ENCODE measurements at places on chromosomes 2 and 18.

DNA sequence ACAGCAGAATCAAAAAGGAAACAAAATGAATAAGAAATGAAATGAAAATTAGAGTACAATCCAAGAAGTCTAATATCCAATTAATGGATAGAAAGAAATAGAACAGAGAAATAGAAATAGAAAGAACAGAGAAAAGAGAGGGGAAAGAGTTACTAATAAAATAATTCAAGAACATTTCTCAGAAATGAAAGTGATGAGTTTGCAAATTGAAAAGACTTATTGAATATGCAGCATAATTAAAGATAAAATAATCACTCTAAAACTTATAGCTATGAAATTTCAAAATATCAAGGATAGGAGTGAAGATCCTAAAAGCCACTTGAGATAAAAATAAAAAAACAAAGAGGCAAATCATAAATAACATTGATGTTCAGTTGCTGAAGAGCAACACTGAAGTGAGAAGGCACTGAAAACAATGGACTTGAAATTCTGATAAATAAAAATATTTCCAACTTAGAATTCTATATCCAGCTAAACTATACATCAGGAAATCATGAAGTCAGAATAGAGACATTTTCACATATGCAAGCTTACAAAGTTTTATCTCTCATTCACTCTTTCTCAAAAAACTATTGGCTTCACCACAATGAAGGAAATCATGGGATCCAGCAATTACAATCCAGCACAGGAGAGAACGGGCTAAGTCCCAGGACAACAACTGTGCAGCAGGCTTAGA lies 155.9 kb upstream of the SPATS2L start:
- DNase-seq, result no peak

DNA sequence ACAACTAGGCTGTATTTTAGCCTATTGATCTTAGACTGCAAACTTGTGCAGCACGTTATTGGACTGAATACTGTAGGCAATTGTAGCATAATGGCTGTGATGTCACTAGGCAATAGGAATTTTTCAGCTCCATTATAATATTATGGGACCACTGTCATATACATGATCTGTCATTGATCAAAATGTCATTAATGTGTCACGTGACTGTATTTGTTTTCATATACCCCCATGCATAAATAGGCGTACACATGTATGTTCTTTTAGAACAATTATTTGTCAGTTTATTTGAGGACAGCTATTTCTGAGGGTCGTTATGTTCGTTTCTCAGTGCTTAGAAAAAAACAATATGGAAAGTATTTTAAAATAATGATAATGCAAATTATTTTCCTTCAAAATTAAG lies 111.9 kb upstream of the CDH2 start:
- no peak for DNase-seq

- DNase-seq, result no peak
Observed at GRCh38 chr2:79993144-79993543, 311.4 kb downstream of the LRRTM1 start.

DNA sequence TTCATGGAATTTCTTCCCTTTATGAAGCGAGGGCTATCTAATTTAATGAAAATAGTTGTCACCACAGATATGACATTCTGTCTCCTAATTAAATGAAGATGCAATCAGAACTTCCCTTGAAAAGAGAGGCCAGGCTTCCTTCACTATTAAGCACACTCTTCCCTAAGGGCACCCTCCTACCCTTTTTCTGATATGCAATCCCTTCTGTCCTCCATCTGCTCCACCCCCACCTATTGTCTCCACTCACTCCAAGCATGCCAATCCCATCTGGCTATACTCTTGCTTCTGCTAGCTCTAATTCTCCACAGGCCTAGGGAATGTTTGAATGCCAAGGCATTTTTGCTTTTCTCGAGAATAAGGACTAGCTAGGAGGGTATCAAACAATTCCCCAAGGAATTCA lies 818.4 kb upstream of the FSHR start:
- DNase-seq, result no peak

Measured in femur (tissue), 1 donor.